ENCODE measurements at places on chromosomes 6 and 20.

DNA sequence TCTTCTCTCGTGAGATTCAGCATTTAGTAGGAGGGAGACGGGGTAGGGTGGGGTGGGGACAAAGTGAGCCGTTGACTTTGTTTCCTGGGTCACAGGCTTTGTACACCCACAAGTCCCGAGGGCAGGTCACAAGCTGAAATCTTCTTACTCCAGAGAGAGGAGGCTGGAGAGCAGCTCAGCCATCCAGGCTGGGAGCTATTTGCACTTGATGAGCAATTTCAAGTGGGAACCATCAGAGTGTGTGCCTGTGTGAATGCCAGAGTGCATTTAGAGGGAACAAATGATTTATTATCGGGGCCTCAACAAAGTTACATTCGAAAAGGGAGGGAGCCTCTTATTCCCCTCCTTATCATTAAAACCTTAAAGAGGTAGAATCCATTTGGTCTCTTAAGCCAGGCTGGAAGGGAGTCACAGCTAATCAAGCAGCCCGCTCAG is 155.7 kb upstream of the JARID2 start:
- no peak for DNase-seq

DNA sequence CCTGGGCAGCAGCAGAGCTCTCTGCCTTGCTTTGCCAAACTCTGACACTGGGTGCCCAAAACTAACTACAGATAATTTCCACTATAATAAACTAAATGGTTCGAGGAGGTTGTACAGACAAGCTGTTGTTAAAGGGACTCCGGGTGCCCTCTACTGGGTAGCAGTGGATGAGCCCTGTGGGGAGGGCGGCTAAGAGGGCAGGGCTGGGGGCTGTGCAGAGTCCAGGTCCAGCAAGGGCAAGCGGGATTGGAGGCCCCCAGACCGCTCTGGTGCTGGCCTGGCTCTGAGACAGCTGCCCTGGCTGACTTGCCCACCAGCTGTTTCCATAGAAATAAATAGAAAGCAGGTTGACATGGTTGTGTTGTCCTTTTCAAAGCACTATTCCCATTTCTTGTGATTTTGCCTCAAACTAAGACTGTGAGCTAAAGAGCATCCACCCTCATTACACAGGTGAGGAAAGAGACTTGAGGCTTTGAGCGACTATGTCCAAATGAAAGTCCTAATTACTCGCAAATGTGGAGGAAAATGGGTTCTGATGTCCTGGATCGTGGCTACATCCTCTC is 167.6 kb upstream of the CST7 start:
- DNase-seq: peak; percentile 21

DNA sequence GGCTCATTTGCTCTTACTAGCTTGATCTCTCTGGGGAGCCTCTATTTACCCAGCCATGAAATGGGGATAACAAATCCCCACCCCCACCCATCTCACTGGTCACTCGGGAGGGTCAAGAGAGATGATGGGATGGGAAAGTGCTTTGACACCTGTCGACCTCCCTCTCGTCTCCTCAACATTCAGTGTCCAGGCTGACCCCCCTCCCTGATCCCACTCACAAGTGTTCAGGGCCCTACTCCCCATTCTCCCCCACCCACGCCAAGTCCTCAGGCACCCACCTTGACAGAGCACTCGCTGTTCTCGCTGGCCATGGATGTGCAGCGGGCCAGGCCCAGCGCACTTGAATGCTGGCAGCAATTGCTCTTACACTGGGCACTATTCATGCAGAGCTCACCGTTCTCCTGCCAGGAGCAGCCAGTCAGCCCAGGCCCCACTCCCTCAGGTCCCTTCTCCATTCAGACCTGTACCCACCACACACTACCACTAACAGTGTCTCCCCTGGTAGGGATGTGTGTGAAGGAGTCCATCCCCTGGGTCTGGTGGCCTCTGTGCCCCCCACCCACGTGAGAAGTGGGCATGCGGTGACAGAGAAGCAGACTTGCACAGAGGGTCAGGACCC is 1.6 kb downstream of the CLPS start:
- DNase-seq: no peak

GRCh38 chr6:4943716-4944115 is 60.1 kb downstream of the RPP40 start:
- DNase-seq: peak; percentile 35

- no peak for DNase-seq
Measured at GRCh38 chr6:148471624-148472159, 129.1 kb downstream of the SASH1 start.

DNA sequence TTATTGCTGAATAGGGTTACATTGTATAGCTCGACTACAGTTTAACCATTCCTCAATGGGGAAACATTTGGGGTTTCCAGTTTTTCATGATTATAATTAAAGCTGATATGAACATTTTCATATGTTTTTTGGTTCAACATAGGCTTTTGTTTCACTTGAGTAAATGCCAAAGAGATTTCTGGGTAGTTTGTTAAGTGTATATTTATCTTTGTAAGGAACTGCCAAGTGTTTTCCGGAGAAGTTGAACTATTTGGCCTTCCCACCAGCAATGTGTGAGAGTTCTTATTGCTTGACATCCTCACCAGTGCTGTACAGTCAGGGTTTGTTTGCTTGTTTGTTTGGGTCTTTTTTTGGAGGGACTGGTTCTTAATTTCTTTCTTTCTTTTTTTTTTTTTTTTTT is 83.7 kb upstream of the RALY start:
- DNase-seq: no peak

GRCh38 chr6:154258064-154258757 is 98.4 kb downstream of the IPCEF1 start:
- DNase-seq: no peak

GRCh38 chr6:102197211-102197610 is 803.7 kb downstream of the GRIK2 start:
- DNase-seq: no peak

DNA sequence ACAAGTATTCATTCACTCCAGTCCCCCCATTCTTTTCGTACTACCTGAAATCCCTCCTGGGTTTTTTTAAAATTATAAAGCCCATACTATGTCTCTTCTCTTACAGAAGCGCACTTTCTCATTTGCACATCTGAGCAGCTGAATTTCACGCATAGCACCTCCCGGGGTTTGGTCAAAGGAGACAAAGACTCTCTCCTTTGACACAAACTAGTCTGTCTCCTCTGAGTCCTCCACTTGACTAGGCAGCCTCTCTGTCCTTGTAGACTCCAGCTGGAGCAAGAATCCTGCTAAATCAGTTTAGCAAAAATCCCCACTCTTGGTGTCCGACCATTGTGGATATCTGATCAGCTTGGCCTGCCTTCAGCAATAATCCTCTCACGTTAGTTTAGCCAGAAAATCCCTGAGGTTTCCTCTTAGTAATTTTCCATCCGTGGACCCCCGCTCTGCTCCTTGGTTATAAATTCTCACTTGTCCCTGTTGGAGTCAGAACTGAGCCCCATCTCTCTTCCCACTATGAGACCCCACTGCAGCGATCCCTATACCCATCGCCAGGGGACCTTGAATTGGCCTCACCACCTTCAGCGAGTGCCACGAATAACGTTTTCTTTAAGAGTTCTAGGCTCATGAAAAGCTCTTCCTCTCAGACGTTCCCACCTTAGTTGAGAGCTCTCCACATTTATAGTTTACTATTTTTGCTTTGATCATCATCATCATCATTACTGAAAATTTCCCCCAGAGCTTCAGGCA is 29.0 kb downstream of the PDYN start:
- no peak for DNase-seq

- DNase-seq: no peak
Measured at GRCh38 chr6:77454386-77454785, 8.9 kb downstream of the HTR1B start.

- no peak for DNase-seq
Measured at GRCh38 chr6:9732056-9732455, 682.8 kb downstream of the TFAP2A start.

DNA sequence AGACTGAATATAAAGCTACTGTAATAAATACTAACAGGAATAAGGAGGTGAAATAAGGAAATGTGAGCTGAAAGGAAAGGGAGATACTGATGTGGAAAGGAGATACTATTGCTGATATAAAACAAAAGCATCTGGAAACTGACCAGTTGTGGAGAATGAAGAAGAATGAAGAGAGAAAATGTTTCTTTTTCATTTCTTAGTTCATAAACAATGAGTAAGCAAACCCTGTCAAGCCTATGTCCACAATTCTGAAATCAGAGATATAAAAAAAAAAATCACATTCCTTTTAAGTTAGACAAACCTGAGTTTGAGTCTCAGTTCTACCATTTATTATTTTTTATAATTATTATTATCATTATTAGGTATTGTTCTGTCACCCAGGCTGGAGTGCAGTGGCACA is 121.6 kb upstream of the GJE1 start:
- DNase-seq: no peak

DNA sequence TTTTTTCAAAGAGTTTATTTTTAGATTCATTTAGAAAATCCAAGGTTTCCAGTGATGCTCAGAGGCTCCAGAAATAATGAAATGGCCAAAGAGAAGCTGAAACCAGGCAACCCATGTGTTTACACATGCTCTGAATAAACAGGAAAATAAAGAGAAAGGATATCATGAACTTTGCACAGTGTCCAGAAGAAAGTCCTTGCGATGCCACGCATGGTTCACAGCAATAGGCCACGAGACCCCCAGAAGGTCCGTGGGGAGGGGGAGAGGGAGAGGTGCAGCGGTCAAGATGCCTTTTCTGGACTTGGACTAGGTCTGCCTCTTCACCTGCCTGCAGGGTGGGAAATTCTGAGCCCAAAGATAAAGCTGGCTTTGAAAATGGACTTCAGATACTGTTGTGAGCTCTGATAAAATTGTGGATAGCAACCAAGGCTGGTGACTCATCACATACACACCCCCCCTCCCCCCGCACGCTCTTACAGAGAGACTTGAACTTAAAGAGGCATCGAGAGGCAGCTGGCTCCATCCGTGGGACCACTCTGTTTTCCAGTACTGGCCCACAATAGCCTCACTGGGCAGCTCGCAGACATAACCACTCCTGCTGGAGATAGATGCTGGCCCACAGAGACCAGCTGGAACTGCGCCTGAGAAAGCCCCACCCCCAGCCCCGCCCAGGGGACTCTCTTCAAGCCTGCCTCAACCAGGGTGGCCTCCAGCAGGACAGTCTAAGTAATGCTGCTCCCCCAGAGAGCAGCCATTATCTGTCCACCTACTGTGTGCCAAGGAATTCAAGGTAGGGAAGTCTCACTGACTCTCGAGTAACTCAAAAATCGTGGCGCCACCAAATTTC is 21.2 kb upstream of the NFATC2 start:
- peak; percentile 79 for DNase-seq

Data from RCC 7860 (cell line).